ENCODE measurements at places on chromosomes 1 and 21.

GRCh38 chr1:168170564-168171508 is 7.9 kb upstream of the TIPRL start:
- no peak for DNase-seq
- no peaks in the 10 kb centered on the region for H3K4me1 ChIP-seq
- no peaks in the 10 kb centered on the region for H3K36me3 ChIP-seq
- no peak overlapping the region for H3K4me3 ChIP-seq

GRCh38 chr1:167420510-167420909 is 97.8 kb downstream of the CD247 start:
- no peak overlapping the region for H3K4me3 ChIP-seq

DNA sequence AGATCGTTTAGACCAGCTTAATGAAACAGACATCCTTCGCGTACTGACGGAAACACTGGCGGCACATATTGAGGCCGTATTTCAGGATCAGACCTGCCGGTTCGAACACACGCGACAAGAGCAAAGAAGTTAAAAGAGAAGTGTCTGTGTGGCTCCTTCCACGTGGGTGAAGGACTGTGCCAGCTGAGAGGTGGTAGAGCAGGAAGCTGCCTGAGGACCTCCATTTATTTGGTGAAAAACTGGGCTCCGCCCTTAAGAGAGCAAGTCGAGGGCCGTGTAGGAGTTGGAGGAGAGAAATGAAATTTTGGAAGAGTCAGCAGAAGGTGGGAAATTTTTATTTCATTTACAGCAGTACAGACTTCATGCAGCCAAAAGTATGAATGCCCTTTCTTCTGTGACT is 38.8 kb upstream of the ADORA3 start:
- no peaks in the 10 kb centered on the region for H3K4me1 ChIP-seq
- DNase-seq: no peak
- no peaks in the 10 kb centered on the region for H3K27me3 ChIP-seq
- no peaks in the 10 kb centered on the region for H3K36me3 ChIP-seq
- H3K4me3 ChIP-seq: no peak overlapping the region
- H3K27ac ChIP-seq: no peak overlapping the region

DNA sequence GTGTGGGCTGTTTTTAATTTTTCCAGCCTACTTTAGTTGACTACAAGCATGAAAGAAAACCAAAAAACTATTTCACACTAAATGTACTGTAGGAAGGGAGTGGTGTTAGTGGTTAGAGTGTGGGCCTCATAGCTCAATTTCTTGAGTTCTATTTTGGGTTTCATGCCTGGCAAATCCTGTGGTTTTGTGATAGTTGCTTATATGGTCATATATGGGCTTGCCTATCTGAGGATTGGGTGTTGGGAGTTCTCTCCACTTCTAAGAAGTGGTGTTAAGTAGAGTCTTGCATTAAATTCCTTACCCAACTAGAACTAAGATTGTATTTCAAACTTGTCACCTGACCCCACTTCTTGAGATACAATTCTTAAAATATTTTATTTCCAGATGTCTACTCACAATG is 37.8 kb upstream of the COL11A1 start:
- H3K4me3 ChIP-seq: no peak overlapping the region
- H3K4me1 ChIP-seq: no peaks in the 10 kb centered on the region
- H3K27me3 ChIP-seq: no peaks in the 10 kb centered on the region
- H3K27ac ChIP-seq: no peak overlapping the region

GRCh38 chr1:244605835-244606370 is 47.0 kb upstream of the DESI2 start:
- H3K36me3 ChIP-seq: no peaks in the 10 kb centered on the region
- no peaks in the 10 kb centered on the region for H3K4me1 ChIP-seq
- no peaks in the 10 kb centered on the region for H3K27me3 ChIP-seq
- no peak overlapping the region for H3K4me3 ChIP-seq

DNA sequence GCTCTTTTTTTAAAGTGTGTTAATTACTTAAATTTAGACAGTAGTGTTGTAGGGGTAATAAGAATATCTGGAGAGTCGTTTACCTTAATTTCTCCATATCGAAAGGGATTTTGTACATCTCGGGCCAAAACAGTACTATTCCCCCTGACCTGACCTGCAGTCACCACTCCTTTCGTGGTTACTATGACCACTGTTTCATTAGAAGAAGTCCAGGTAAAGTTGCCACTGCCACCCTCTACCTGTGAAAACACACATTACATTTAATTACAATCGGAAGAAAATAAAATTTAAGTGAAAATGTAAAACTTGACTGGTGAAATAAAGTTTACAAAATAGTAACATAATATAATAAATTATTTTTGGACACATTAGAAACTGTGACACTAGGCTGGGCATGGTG is 37.2 kb downstream of the NUP210L start:
- H3K27ac ChIP-seq: no peak overlapping the region
- H3K27me3 ChIP-seq: no peaks in the 10 kb centered on the region
- no peak for DNase-seq
- no peaks in the 10 kb centered on the region for H3K36me3 ChIP-seq
- H3K4me1 ChIP-seq: no peaks in the 10 kb centered on the region
